ENCODE measurements at places on chromosomes 3 and 15. TPM values are rescaled to one million over a fixed set of nuclear protein-coding genes. Genes with fewer than 3 reads are reported as not detected.

- DNase-seq = no peak
Measured at GRCh38 chr3:15032650-15033049, 32.5 kb downstream of the MRPS25 start.

DNA sequence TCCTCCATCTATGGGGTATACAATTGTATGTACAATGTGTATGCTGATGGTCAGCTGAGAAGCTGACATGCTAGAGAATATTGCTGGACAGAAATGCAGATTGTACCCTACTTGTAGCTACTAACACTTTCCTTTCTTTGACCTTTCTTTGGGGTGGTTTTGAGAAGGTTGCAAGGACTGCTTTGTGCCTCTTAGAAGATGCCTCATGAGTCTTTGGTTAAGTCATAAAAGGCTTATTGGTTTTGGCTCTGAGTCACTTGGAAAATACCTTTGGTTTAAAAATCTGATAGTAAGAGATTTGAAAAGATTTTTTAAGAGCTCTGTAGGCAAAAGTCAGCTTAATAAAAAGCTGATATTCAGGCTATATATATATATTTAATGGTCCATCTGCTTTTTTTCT, 71.5 kb downstream of the ZMAT3 start:
- DNase-seq = no peak

DNA sequence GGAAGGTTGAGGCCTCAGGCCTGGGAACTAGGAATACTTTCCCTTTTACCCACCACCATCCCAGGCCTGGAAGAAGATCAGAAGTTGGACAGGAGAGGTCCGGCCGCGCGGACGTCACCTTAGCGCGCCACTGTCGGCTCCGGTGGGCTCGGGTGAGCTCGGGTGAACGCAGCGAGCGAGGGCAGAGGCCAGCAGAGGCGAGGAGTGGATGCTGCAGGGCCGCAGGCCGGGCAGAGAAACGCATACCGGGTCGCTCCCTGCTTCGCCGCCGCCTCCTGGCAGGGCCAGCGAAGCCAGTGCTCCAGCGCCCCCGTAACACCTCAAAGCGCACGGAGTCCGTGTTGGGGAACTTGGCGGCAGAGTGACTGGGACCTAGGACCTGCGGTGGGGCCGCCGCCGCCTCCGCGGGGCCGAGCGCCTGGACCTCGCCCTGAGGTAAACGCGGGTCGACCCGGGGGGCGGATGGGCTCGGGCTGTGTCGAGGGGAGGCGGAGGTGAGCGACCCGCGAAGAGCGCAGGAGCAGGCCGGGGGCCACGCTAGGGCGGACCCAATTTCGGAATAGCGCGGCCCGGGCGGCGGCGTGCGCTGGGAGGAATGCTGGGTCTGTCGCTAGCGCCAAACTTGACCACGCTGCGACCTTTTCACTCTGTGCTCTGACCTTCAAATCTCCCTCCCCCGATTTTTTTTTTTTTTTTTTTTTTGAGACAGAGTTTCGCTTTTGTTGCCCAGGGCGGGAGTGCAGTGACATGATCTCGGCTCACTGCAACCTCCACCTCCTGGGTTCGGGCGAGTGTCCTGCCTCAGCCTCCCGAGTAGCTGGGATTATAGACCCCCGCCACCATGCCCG, 1.6 kb downstream of the CYP11A1 start:
- DNase-seq = no peak

Gene LARP6
- total RNA-seq = 6.9 TPM

- DNase-seq = no peak
Measured at GRCh38 chr15:72070817-72071447, 47.0 kb downstream of the MYO9A start.

GRCh38 chr3:11784971-11785377, 61.7 kb downstream of the TAMM41 start:
- no peak for DNase-seq

DNA sequence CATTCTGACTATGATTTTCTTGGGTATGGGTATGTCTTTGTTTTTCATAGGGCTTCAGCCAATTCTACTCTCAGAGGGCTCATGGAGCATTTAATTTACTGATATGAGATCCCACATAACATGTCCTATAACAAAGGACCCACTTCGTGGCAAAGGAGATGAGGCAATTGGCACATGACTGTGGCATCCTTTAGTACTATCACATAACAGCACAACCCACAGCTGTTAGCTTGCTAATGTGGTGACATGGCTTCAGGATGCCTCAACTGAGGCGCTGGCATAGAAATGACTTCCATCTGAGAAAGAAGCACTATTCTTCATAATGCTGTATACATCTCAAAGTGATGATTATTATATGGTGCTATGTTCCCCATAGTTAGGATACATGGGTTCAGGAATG, 48.1 kb upstream of the RFX7 start:
- no peak for DNase-seq

GRCh38 chr15:39974656-39975230, 40.8 kb downstream of the EIF2AK4 start:
- DNase-seq = no peak

All from urinary bladder (tissue), 4 donors.